ENCODE measurements at places on chromosomes 3 and 15.
A peak's percentile ranks its signal among the peaks of the same experiment; 100 is the strongest.

GRCh38 chr3:170778240-170779217 lies 91.5 kb downstream of the RPL22L1 start:
- no peak for DNase-seq

DNA sequence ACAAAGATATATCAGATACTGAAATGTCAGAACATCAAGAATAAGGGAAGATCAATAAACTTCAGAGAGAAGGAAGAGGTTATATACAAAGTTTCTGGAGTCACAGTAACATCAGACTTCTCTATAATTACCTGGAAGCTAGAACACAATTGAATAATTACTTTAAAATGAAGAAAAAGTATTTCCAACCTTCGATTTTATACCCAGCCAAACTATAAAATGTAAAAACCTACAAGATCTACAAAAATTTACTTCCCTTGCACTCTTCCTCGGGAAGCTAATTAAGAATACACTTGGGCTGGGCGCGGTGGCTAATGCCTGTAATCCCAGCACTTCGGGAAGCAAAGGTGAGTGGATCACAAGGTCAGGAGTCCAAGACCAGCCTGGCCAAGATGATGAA lies 6.6 kb upstream of the MINDY2 start:
- no peak for DNase-seq

GRCh38 chr3:128681369-128681829 lies 30.8 kb upstream of the RPN1 start:
- DNase-seq, result peak; percentile 33

DNA sequence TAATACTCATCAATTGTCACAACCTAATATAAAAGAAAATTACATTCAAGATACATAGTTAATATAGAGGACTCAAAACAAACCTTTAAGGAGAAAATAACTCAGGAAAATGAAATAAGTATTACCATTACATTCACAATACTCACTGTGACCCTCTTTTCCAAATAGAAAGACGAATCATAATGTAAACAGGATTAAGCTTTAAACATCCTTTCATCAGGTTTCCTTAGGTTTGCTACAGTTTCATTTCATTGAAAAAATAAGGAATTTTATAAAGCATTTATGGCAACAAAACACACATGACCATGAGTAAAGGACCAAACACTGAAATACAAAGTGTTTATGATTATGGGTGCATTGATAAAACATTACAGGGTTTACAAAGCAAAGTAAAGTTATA lies 162.7 kb downstream of the ALCAM start:
- no peak for DNase-seq

GRCh38 chr3:152319831-152320617 lies 51.3 kb downstream of the MBNL1 start:
- DNase-seq, result peak; percentile 48

DNA sequence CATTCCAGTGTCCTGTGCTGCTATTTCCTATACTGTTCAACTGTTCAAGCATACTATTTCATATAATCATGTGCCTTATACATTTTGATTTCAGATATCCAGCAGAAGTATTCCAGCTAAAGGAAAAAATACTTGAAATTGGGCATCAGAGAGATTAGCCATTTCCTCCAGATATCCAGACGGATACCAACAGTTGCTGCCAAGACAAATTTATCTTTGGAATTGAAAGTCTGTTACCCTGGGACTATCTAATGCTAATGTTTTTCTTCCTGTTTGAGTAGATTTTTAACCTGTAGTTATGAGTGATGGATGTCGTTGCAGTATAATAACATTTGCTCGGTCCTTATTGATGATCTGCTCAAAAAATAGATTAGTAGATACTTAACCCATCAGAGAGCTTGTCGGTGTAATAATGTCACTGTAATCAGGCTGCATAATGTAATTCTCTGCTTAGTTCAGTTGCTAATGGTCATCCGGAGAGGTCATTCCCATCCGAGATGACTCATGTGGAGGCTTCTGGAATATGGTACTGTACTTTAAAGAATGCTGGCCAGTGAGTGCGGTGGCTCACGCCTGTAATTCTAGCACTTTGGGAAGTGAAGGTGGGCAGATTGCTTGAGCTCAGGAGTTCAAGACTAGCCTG lies 51.5 kb downstream of the TIMP4 start:
- peak; percentile 10 for DNase-seq

GRCh38 chr3:83457551-83457950 lies 1501.2 kb upstream of the CADM2 start:
- DNase-seq, result no peak

DNA sequence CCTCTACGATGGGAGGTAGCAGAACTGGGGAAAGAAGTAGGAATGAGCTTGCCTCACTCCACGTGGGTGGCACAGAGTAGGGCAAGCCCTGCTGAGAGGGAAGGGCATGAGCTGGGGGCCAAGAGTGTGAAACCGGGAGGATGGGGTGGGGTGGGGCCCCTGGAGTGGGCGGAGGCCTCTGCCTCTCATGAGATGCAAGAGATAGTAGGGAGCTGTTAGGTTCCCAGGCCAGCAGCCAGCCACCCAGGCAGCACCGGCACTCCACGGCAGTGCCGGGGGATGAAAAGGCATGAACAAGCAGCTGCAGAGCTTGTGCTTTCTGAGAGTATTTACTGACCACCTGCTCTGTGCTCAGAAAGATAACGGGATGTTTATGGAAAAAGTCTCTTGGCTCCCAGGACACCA lies 24.4 kb upstream of the PLA2G4E start:
- DNase-seq, result no peak

DNA sequence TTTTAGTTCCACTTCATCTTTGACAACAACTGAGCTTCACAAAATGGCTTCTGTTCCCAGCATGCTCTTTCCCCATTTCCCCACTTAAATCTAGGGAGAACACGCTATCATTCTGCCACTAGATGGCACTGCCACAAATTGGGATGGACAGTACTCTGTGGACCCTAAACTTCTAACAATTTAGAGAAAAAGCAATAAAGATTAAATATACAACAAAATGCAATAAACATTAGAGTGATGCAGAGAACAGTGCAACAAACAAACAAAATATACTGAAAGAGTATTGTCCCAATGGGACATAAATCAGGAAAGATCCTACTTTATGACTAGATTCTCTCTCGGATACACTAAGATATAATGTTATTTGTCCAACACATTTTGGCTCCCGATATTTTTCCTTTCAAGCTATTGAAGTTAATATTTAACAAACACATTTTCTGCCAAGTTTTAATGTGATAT lies 169.7 kb upstream of the TMCO5A start:
- DNase-seq, result peak; percentile 83

GRCh38 chr15:63476229-63476632 lies 28.2 kb upstream of the USP3 start:
- DNase-seq, result peak; percentile 100

DNA sequence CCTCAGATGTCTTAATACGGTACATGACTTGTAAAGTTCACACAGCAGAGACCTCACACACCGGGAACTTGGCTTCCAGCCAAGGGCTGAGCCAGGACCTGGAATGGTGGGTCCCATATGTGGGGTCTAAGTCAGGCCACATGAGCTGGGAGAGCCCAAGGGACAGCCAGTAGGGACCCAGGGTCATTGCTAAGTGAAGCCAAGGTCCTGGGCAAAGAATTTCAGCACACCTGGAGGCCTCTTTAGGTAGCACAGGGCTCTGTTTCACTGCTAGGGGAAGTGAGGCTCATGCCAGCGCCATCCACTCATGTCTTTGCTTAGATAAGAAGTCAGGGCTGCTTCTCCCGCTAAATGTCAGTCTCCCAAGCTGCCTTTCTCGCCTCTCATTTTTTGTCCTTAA lies 116.6 kb upstream of the TLE3 start:
- no peak for DNase-seq

GRCh38 chr15:57445872-57446271 lies 69.6 kb downstream of the CGNL1 start:
- DNase-seq, result no peak

DNA sequence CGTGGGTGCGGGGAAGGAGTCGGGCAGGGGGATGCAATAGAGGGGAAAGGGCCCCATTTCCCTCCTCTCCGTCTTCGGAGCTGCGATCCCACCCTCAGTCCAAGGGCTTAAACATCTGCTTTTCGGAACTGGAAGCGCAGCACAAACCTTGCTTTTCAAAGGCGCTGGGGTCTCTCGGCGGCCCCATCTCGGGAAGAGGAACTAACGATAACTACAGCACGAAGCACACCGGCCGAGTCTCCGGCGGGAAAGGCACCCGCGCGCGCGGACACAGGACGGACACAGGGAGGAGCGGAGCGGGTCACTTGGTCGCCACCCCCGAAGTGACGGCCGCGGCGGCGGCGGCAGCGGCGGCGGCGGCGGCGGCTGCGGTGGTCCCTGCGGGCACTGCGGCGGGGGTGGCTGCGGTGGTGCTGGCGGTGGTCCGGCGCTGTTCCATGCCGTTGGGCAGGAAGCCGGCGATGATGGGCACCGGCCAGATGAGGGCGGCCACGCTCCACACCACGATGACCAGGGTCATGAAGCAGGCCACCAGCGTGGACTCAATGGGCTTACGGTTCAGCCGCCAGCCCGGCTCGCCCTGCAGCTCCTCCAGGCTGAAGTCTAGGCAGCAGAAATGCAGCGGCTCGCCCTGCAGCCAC lies 1.1 kb downstream of the TMEM158 start:
- peak; percentile 71 for DNase-seq

- no peak for DNase-seq
These were observed 61.1 kb upstream of the MLF1 start for GRCh38 chr3:158509891-158510290.
